ELR (cell line): ENCODE measurements at places on chromosomes 2 and 18.

DNA sequence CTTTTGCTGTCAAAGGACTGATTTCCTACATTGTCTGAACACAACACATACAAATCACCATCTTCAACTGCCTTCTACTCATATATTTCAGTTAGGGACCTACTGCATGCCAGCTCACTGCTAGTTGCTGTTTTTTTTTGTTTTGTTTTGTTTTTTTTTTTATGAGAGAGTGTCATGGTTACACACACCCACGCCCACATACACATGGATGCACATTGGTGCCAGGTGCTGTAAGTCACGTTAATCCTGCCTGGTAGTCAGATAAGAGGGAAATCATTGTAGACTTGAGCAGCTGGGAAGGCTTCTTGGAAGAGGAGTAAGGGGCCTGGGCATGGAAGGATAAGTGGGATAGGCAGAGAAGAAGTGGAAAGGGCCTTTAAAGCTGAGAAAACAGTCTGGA lies 209.9 kb downstream of the TDRD15 start:
- DNase-seq, result no peak

GRCh38 chr18:64436111-64436510 lies 287.2 kb upstream of the LINC00305 start:
- no peak for DNase-seq

- no peak for DNase-seq
These were observed 347.2 kb upstream of the TNP1 start for GRCh38 chr2:217206907-217207698.

- peak; percentile 0 for DNase-seq
These were observed 229.0 kb downstream of the SOX11 start for GRCh38 chr2:5921081-5921642.

DNA sequence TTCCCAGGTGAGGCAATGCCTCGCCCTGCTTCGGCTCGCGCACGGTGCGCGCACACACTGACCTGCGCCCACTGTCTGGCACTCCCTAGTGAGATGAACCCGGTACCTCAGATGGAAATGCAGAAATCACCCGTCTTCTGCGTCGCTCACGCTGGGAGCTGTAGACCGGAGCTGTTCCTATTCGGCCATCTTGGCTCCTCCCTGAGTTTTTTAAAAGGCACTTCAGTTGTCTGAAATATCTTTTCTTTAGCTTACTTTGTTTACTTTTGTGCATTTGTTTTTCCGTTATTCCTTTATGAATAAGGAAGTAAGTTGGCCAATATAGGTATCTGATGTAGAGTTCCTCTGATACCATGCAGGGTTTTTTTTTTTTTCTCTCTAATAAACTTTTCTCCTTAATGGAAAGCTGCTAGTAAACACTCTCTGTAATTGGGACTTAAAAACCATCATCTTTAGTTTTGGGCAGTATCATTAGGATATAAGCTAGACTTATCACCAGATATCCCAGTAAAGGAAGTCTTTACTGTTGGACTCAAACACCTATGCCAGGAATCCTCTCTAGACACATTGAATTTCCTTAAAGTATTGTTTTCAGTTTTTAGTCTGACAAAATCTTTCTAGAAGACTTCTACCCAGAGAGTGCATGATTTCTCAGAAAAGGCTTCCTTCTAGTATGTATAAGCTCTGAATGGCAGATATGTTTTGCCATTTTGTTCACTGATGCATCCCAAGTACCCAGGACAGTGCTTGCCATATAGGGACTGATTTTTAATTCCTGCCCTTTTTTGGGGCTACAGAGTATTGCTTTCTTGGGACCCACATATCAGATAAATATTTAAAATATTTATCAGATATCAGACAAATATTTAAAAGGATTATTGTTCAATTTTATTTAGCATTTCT lies 35.8 kb upstream of the DYSF start:
- DNase-seq, result no peak
